ENCODE measurements at places on chromosomes 4 and X. TPM values are rescaled to one million over a fixed set of nuclear protein-coding genes. Genes with fewer than 3 reads are reported as not detected.

Gene VCX
- total RNA-seq, result not detected

Gene FGD1
- total RNA-seq, result 9.9 TPM

Gene AFF2
- 43.0 TPM for total RNA-seq

- no peak for DNase-seq
Observed at GRCh38 chrX:97290199-97290598, 406.5 kb downstream of the RPA4 start.

- no peak for DNase-seq
Observed at GRCh38 chr4:3375688-3376087, 66.1 kb upstream of the HGFAC start.

- DNase-seq, result no peak
Observed at GRCh38 chr4:169723207-169723965, 34.4 kb downstream of the HPF1 start.

DNA sequence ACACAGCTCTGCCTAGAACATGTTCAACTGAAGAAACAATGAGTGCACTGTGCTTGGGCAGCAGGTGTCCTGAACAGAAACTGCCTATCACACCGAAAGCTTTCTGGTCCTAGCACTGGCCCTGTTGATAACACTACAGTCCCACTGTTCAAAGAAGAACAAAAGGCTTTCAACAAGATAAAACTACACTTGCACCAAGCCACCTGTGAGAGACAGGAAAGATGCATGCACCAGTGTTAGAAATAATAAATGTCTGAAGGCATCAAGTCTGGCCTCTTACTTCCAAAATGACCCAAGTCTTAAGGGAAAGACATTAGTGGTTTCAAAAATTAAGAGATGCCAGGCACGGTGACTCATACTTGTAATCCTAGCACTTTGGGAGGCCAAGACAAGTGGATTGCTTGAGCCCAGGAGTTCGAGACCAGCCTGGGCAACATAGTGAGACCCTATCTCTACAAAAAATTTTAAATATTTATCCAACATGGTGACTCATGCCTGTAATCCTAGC, 68.7 kb downstream of the APBB2 start:
- no peak for DNase-seq

DNA sequence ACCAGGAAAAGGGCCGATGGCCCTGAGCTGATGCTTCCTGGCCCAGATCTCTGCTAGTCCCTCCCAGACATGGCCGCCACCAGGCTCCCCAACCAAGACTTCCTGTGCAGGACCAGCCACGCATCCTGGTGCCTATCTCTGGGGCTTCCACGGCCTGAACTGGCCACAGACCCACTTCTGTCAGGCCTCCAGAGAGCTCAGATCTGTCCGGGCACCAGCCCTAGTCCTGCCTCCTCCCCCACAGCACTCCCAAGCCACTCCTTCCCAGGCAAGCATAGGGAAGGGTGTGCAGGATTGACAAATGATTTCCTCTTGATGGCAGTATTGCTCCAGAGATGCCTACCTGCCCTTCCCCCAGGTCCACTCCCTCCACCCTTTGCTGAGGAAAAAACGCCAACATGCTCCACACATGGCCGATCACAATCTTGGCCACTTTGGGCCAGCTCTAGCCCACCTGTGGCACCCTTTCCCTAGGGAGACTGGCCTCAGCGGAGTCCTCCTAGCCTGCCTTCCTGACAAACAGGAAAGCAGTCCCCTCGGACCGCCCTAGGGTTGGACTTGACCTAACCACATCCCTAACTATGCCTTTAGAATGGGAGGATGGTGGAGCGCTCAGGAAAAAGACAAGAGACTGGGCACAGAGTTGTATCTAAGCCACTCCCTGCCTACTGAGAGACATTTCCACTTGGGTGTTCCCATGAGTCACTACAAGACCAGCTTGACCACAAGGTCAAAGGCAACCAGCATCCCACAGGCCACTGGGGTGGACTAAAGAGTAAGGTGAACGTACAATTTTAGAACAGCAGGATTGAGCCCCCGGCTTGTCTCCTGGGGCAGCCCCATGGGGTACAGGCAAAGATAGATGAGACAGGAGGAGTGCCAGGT, 277.5 kb upstream of the AGTR2 start:
- DNase-seq, result peak; percentile 67

All from spinal cord (tissue), 10 donors.